ENCODE measurements at places on chromosomes 2 and 18.

GRCh38 chr2:84894131-84894586, 11.3 kb upstream of the TMSB10 start:
- DNase-seq = no peak

- DNase-seq = no peak
Measured at GRCh38 chr2:26080356-26080755, 46.5 kb downstream of the RAB10 start.

- no peak for DNase-seq
Measured at GRCh38 chr18:32252141-32252860, 62.5 kb downstream of the MEP1B start.

DNA sequence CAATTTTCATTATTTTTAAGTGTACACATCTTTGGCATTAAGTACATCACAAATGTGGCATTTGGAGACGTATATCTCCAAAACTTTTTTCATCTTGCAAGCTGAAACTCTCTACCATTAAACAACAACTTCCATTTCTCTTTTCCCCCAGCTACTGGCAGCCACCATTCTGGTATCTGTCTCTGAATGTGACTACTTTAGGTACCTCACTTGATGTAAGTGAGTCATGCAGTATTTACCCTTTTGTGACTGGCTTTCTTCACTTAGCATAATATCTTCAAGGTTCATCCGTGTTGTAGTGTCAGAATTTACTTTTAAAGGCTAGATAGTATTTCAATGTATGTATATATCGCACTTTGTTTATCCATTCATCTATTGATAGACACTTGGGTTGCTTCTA, 17.0 kb downstream of the BABAM2 start:
- no peak for DNase-seq

GRCh38 chr2:176018708-176019107, 16.6 kb upstream of the LNPK start:
- DNase-seq = no peak

GRCh38 chr18:79965119-79965902, 868 bp downstream of the HSBP1L1 start:
- no peak for DNase-seq
